Dermis microvascular lymphatic vessel endothelial cell (primary cell): ENCODE measurements at places on chromosomes 1 and 21. TPM values are rescaled to one million over a fixed set of nuclear protein-coding genes. Genes with fewer than 3 reads are reported as not detected.

GRCh38 chr1:54125386-54126070 lies 27.3 kb downstream of the CDCP2 start:
- DNase-seq = peak; percentile 67

GRCh38 chr1:227559499-227559898 lies 3.9 kb upstream of the ZNF678 start:
- no peak for DNase-seq

DNA sequence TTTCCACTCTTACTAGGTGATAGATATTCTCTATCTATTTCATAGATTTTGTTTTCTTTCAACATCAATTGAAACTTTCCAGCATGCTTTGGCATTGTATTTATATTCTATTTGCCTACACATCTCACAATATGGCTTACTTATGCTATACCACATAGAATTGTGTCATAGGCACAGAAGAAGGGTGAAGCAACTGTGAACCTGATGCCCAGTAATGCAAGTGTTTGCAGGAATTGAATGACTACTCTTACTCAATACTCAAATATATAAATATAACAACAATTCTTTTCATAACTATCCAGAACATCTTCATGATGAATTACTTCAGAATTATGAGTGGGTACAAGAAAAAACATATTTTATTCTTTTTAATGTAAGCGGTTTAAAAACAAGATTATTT lies 165.9 kb downstream of the PTBP2 start:
- no peak for DNase-seq

MAP3K21 gene
- total RNA-seq = 0.90 and 1.3 TPM in 2 replicates
